ENCODE measurements at places on chromosomes 2 and 18. TPM values are rescaled to one million over a fixed set of nuclear protein-coding genes. Genes with fewer than 3 reads are reported as not detected.

DNA sequence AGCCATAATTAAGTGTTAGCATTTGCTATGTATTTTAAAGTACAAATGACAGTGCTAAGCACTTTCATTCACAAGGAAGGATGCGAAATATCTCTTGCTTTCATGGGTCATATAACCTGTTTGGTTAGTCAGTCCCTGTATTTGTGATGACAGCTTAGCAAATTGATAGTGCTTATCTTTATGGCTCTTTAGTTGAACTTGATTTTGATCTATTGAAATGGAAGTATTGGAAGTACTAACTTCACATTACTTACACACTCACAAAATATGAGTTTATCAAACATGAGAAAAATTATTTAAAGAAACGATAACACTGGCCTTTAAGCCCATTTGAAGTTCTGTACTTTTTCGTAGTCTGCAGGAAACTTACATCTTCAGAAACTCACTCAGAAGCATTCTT lies 97.4 kb upstream of the NEUROD1 start:
- DNase-seq: no peak

The MYO5B gene
- 8.6 TPM for total RNA-seq

- peak; percentile 74 for DNase-seq
These were observed 144.7 kb downstream of the NDUFA10 start for GRCh38 chr2:239880396-239880795.

The GAL3ST2 gene
- not detected for total RNA-seq

The HAT1 gene
- total RNA-seq: 21.8 TPM

DNA sequence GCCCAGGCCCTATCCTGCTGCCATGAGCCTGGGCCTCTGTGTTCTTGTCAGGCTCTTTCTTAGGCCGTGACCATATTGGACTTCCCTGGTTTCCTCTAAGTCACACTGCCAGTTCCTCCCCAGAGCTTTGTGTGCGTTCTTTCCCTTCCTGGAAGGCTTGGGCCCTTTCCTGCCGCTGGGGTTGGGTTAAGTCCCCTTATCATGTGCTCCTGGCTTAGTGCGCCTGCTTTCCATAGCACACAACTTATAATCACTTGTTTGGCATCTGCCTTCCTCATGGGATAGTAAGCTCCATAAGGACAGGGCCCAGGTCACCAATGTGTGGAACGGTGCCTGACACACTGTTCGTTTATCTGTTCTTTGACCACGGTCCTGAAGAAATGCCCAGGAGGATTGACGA lies 31.3 kb downstream of the NIFK start:
- DNase-seq: no peak

DNA sequence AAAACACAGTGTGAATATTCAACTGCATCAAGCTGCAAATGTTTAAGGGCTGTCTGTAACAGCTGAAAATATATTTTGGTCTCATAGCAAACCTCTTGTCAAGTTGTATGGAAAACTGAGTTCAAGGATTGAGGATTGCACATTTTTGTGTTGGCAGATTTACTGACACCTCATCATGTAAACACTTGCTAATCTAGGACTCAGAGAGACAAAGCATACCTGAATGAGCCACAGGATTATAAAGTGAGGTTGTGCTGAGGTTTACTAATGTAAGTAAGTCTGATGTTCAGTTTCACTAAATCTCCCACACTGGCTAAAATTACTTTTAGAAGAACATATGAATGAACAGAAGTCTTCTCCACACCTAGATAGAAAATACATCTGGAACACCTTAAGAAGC lies 1993.1 kb upstream of the CELF4 start:
- DNase-seq: no peak

DNA sequence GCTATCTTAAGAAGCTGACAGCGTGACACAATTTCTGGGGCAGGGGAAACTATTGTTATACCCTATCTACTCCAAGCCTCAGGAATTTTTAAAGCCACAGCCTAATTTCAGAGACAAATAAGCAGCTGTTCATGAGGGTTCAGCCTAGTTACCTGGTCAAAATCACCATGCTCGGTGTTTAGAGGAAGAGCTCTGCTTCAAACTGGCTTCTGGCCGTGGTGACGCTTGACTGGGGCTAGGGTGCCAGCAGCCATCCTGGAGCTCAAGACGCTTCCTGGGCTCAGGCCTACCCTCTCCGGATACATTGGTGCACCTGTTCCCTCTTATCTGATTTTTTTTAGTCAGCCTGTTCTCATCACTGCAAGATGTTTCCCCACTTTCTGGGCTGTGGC lies 41.7 kb downstream of the FRZB start:
- DNase-seq: no peak

GRCh38 chr2:38224821-38225437 lies 149.0 kb upstream of the CYP1B1 start:
- DNase-seq: no peak

GRCh38 chr2:189191766-189192165 lies 12.2 kb upstream of the COL5A2 start:
- no peak for DNase-seq

DNA sequence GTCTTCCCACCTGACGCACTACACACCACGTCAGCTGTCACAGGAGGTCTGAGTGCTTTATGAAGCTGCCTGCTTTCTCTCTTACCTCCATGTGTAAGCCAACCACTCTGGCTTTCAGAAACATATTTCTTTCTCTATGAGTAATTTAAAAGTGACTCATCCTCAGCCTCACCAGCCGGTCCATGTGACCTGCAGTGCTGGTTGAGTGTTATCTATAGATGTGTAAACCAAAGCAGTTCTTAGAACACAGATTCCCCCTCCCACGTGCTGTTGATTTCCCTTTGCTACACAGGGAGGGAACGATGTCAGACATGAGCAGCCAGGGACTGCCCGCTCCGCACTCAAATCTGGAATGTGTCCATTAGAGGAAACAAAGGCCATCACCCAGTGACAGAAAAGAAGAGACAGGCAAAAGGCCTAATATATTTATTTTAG lies 157.8 kb downstream of the BCL2 start:
- DNase-seq: peak; percentile 93

The HOXD4 gene
- 0.98 TPM for total RNA-seq

- DNase-seq: no peak
These were observed 37.9 kb upstream of the C1GALT1C1L start for GRCh38 chr2:43714164-43714563.

- no peak for DNase-seq
These were observed 27.3 kb downstream of the ITGAV start for GRCh38 chr2:186617148-186617547.

- DNase-seq: no peak
These were observed 1.7 kb downstream of the SCN1A start for GRCh38 chr2:166126007-166126639.

GRCh38 chr2:164928101-164928673 lies 27.1 kb downstream of the SLC38A11 start:
- DNase-seq: no peak

The FAM136A gene
- 22.8 TPM for total RNA-seq

Data from esophagus muscularis mucosa (tissue), 4 donors.